Bladder microvascular endothelial cell (primary cell): ENCODE measurements at places on chromosomes 1 and 21. TPM values are rescaled to one million over a fixed set of nuclear protein-coding genes. Genes with fewer than 3 reads are reported as not detected.

Gene TFF2
- total RNA-seq = not detected in 2 replicates

Gene AMY2A
- not detected in 2 replicates for total RNA-seq

Gene GPR25
- not detected in 2 replicates for total RNA-seq

Gene OR2G6
- total RNA-seq = not detected in 2 replicates

Gene C4BPA
- not detected in 2 replicates for total RNA-seq

Gene ZBTB8B
- 0.06 TPM in 1 of 2 replicates, not detected in the other for total RNA-seq

Gene AMPD1
- total RNA-seq = not detected in 2 replicates

Gene RAP1GAP
- under 0.01 and 0.31 TPM in 2 replicates for total RNA-seq

Gene LCE1C
- total RNA-seq = not detected in 2 replicates

Gene AGTRAP
- total RNA-seq = 31.6 and 39.3 TPM in 2 replicates

Gene OR2L8
- total RNA-seq = 0.31 TPM in 1 of 2 replicates, not detected in the other

Gene SPRR1B
- total RNA-seq = not detected in 2 replicates

Gene MAP3K21
- 0.16 and 2.3 TPM in 2 replicates for total RNA-seq

Gene ECE1
- total RNA-seq = 217 and 308 TPM in 2 replicates

Gene SMIM1
- total RNA-seq = 0.44 and 0.49 TPM in 2 replicates

Gene C1orf94
- total RNA-seq = not detected in 2 replicates

Gene KRTAP12-2
- not detected in 2 replicates for total RNA-seq

Gene NHLH1
- 0.06 TPM in 1 of 2 replicates, not detected in the other for total RNA-seq

Gene HAO2
- not detected in 2 replicates for total RNA-seq

Gene TSTD1
- total RNA-seq = 3.8 TPM in 1 of 2 replicates, not detected in the other

Gene CLDN17
- total RNA-seq = not detected in 2 replicates

Gene NPHS2
- not detected in 2 replicates for total RNA-seq

Gene ICOSLG
- 0.97 and 14.0 TPM in 2 replicates for total RNA-seq

Gene MAN1A2
- total RNA-seq = 25.6 and 66.1 TPM in 2 replicates

Gene KDM1A
- 82.2 and 99.4 TPM in 2 replicates for total RNA-seq
